ENCODE measurements at places on chromosomes 7 and 10. TPM values are rescaled to one million over a fixed set of nuclear protein-coding genes. Genes with fewer than 3 reads are reported as not detected.

- no peak for ATAC-seq
Observed at GRCh38 chr10:22693860-22694259, 20.5 kb downstream of the PIP4K2A start.

OR2A25 gene
- total RNA-seq, result not detected

ABCA13 gene
- 0.04 TPM for total RNA-seq

- ATAC-seq, result no peak
Observed at GRCh38 chr10:123560301-123561140, 105.6 kb upstream of the GPR26 start.

FBXO24 gene
- total RNA-seq, result not detected

DNA sequence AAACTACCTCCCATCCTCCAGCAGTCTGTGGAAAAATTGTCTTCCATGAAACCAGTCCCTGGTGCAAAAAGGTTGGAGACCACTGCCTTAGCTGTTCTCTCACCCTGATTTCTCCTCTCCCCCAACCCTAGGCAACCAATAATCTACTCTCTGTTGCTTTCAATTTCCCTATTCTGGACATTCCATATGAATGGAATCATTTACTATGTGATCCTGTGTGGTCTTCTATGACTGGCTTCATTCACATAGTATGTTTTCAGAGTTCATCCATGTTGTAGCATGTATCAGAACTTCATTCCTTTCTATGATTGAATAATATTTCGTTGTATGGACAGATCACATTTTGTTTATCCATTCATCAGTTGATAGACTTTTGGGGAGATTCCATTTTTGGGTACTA, 38.3 kb upstream of the DLG5 start:
- ATAC-seq, result no peak

- no peak for ATAC-seq
Observed at GRCh38 chr7:30732606-30733005, 19.3 kb upstream of the INMT start.

FKBP6 gene
- not detected for total RNA-seq

Measured in gastroesophageal sphincter (tissue), 4 donors.